OCI-M1 (cell line): ENCODE measurements at places on chromosomes 3 and 15.

DNA sequence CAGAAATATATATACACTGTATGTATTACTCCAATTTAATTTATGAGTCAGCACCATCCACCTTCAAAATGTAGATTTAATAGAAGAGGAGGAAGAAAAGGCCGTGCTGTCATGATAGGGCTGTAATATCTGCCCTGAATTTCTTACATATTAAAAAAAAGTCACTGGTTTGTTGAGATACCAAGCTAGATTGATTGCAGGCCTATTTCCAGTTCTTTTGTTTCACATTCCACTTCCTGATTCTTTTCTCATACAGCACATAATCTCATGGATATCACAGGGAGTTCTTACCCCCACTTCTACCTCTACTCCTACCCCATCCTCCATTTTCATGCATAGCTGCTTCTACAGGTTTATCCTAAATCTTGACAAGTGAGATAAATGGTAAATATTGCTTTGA lies 290.3 kb downstream of the ZBTB20 start:
- DNase-seq, result peak; percentile 58

DNA sequence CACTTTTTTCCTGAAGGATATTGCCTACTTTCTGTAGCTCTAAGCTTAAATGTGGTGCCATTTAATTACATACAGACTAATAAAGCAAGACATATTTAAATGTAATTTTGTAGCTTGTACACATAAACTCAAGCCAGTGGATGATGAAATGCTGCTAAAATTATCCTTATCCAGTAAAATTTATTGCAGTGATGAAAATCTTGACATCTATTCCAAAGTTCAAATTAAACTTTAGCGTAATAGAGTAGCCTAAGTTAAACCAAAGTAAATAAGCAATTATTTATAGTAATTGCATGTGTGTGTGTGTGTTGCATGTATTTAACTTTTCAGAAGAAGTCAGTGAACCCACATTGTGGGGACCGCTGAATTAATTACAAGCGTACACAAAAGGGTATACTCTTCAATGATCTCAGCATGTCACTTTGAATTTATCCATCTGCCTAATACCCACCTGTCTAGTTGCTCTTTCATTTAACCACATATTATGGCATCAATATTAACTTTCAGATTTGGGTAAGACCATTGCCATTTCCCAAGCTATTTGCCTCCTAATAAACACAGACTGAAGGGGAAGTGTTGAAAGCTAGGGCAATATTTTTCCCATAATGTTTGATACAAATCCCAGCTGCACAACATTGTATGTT lies 85.0 kb downstream of the MECOM start:
- no peak for DNase-seq

GRCh38 chr3:129809297-129809696 lies 84.2 kb downstream of the TMCC1 start:
- DNase-seq, result no peak

GRCh38 chr3:138384976-138385375 lies 36.6 kb downstream of the MRAS start:
- DNase-seq, result peak; percentile 27

DNA sequence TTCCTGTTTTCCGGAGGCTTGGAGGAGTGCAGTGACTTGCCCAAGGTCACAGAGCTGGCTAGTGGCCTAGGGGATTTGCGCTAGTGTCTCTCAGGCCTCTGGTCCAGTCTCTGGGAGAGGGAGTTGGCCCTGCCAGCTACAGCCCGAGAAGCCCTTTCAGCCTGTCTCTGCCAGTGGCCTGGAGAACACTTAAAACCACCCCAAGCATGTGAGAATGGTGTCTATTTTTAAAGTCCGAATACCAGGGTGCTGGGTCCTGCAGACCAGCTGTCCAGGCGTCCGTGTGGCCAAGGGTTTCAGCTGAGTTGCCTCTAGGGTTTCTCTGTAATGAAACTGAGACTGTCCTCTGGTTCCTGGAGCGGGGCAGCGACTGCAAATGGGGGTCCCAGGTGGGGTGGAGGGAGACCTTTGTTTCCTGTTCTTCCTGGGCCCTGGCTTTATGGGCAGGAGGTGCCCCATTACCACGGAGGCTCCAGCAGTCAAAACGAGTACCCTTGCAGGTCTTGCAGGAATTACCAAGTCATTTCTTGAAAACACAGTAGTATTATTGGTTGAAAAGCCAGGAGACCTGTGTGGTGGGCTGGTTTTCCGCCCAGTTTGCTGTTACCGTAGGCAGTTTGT lies 2.2 kb downstream of the CAND2 start:
- DNase-seq, result no peak

GRCh38 chr3:60325610-60326170 lies 925.6 kb downstream of the FHIT start:
- DNase-seq, result peak; percentile 76

GRCh38 chr15:43868406-43868805 lies 41.6 kb downstream of the WDR76 start:
- no peak for DNase-seq

DNA sequence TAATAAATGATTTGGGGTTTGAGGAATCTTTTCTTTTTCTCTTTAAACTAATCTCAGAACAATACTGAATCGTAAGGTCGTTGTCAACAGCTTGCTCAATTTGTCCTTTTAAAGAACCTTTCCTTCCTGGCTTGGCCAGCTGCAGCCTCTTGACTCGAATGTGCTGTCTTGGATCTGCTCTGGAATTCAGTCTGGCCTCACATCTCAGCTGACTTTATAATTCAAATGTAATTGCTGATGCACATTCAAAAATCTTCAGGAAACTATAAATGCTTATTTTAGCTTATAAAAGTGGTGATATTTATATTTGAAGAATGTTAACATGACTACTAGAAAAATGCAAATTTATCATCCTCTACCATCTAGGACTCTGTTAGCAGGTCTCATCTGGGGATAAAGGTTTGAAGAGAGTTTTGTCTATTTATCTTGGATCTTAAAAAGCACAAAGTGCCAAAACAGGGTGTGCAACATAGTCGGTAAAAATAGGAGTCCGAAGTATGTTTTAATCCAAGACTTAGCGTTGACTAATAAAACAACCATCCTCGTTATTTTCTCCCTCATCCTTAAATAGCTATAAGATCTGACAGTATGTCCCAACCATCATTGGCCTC lies 1035.2 kb downstream of the MCTP2 start:
- no peak for DNase-seq

DNA sequence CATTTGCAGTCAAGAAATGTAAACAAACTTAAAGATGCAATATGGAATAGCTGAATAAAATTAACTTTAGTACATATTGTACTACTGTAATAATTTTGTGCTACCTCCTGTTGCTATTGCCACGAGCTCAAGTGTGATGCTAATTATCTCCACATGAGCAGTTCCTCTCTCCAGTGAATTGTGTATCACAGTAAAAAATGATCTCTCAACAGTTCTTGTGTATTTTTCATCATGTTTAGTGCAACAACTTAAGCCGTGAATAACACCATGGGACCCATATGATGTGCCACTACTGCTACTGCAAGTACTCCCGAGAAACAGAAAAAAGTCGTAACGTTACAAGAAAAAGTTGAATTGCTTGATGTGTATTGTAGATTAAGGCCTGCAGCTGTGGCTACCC lies 12.4 kb downstream of the RIOX2 start:
- no peak for DNase-seq

GRCh38 chr3:148230473-148230872 lies 467.2 kb upstream of the AGTR1 start:
- no peak for DNase-seq

DNA sequence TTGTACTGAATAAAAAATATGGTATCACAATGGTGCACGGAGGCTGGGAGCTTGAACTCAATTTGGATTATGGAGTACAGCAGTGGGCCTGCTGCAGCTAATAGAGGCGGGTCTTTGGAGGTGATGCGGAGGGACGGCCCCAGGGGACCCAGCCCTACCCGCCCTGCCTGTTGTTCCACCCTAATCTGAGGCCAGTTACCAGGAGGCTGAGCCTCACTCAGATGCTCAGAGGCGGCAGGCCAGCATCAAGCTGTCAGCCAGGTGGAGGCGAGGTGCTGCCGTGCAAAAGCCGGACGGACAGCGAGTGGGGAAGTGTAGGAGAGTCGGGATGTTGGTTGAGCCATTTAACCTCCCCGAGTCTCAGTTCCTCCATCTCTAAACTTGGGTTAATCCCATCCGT lies 218.5 kb upstream of the RGMA start:
- DNase-seq, result no peak
